Heart right ventricle (tissue), 16 donors: ENCODE measurements at places on chromosomes 12 and 14. TPM values are rescaled to one million over a fixed set of nuclear protein-coding genes. Genes with fewer than 3 reads are reported as not detected.

Gene PCED1B
- 0.85 TPM for total RNA-seq

Gene HOXC4
- 0.22 TPM for total RNA-seq

Gene GALNT9
- not detected for total RNA-seq

Gene RPGRIP1
- 0.85 TPM for total RNA-seq

Gene GPRC5D
- total RNA-seq, result not detected

Gene TCL1B
- not detected for total RNA-seq

Gene RTL1
- total RNA-seq, result not detected

DNA sequence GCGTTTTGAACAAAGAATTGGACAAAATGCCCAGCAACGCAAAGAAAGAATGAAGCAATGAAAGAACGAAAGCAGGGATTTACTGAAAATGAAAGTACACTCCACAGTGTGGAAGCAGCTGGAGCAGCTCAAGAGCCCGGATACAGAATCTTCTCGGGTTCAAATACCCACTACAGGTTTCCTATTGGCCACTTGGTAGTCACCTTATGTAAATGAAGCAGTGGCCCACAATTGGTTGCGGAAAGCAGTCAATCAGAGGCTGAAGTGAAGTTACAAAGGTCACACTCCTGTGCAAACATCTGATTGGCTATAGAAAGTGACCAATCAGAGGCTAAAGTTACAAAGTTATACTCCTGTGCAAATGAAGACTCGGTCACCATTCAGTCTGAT lies 15.0 kb upstream of the PPP1R13B start:
- H3K4me1 ChIP-seq, result peaks cover 11% of the 10 kb centered on the region
- H3K27me3 ChIP-seq, result no peaks in the 10 kb centered on the region
- H3K4me3 ChIP-seq, result no peak overlapping the region
- no peaks in the 10 kb centered on the region for H3K36me3 ChIP-seq
- DNase-seq, result no peak

DNA sequence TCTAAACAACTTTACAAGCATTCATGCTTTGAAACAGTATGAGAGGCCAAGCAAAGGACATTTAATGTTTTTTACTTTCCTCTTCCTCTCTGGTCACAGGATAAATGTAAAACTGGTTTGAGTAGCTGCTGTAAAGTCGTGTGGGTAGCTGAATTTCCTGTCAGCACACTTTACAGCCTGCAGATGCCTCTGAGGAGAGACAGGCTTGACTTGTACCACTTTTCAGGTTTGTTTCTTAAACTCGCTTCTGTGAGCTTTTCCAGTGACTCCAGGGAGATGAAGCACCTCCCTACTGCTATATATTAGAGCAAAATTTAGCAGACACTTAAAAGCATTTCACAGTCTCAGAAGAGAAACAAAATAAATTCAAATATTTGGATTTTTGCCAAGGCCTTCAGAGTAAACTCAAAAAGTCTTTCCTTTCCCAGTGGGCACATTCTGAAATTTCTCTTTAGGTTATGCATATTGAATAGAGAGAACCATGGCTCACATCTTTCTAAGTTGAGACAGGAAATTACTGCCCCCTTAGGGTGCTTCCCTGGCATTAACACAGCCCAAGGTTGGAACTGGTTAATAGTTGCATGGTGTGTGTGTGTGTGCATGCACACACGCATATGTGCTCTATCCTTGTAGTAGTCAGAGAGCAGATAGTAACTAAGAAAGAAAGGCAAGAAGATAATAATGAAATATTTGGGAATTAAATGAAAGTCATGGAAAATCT lies 557.3 kb upstream of the MIS18BP1 start:
- H3K36me3 ChIP-seq, result no peaks in the 10 kb centered on the region
- H3K27ac ChIP-seq, result no peak overlapping the region
- no peak overlapping the region for H3K4me3 ChIP-seq
- H3K4me1 ChIP-seq, result no peaks in the 10 kb centered on the region

DNA sequence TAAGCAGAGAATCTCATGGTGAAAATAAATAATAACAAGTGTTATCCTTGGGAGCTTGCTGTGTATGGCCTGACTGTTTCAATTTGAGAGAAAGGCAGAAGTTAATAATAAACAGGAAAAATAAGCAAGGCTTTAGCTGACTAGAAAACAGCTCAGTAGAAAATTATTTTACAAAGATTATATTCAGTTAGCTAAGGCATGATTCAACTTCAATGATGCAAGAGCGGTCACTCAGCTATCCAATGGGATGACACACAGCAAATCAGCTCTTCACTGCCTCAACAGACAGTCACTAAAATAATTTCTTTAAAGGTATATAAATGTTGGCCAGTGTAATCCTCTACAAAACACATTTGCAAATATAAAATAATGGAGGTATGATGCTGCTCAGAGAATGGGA lies 18.6 kb downstream of the GSTZ1 start:
- H3K4me1 ChIP-seq, result no peaks in the 10 kb centered on the region
- H3K27me3 ChIP-seq, result no peaks in the 10 kb centered on the region
- H3K4me3 ChIP-seq, result no peak overlapping the region

GRCh38 chr14:80867798-80868197 lies 73.7 kb downstream of the CEP128 start:
- H3K27me3 ChIP-seq, result no peaks in the 10 kb centered on the region
- no peaks in the 10 kb centered on the region for H3K4me1 ChIP-seq
- H3K27ac ChIP-seq, result no peak overlapping the region
- no peak for DNase-seq

DNA sequence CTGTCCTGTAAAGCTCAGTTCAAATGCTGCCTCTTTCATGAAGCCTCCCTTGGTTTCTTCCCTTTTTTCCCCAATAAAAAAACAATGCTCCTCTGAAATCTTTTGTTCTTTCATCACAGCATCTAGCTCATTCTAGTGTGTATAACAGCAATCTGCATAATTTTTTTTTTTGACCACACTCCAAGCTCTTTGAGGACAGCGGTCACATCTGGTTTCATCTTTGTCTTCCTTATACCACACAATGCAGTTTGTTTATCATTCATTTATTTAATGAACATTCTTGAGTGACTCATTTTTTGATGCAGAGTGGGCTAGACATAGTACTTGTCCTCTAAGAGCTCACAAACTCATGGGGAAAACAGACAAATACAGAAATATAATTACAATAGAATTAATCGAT lies 7.3 kb downstream of the GNG2 start:
- H3K27me3 ChIP-seq, result peaks cover 5% of the 10 kb centered on the region
- no peaks in the 10 kb centered on the region for H3K4me1 ChIP-seq
- H3K36me3 ChIP-seq, result no peaks in the 10 kb centered on the region
- no peak overlapping the region for H3K4me3 ChIP-seq
- no peak overlapping the region for H3K27ac ChIP-seq

GRCh38 chr12:90235642-90236041 lies 527.0 kb upstream of the ATP2B1 start:
- no peak for DNase-seq
- H3K4me1 ChIP-seq, result no peaks in the 10 kb centered on the region
- H3K27ac ChIP-seq, result no peak overlapping the region

- DNase-seq, result no peak
- peaks cover 7% of the 10 kb centered on the region for H3K4me1 ChIP-seq
- no peaks in the 10 kb centered on the region for H3K36me3 ChIP-seq
- H3K27ac ChIP-seq, result no peak overlapping the region
- H3K27me3 ChIP-seq, result no peaks in the 10 kb centered on the region
Measured at GRCh38 chr12:120362516-120363273, 6.3 kb downstream of the MSI1 start.

DNA sequence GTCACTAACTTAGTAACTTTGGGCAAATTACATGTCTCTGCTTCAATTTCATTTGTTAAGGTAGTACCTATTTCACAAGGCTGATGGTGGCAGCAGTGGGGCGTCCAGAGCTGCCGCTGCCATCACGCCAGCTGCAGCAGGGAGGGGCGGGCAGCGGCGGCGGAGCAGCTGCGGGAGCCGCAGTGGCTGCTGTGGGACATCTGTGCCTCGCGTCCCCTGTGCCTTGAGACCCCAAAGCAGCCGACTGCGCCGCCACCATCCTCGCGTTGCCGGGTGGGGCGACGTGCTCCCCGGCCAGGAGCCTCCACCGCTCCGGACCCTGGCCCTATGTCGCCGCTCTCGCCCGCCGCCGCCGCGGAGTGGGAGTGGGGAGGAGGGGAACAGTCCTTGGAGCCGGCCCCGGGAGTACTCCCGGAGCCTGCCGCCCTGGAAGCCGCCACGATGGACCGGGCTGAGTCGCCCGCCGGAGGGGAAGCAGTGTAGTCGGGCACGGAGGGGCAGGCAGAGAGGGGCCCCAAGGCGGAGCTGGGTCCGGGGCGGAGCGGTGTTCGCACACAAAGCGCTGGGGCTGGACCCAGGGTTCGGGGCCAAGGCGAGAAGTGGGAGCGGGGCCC lies 51.4 kb downstream of the A2M start:
- DNase-seq, result peak; percentile 61
- H3K27ac ChIP-seq, result peak overlapping the region; percentile 98
- H3K27me3 ChIP-seq, result no peaks in the 10 kb centered on the region
- peaks cover 21% of the 10 kb centered on the region for H3K4me1 ChIP-seq

DNA sequence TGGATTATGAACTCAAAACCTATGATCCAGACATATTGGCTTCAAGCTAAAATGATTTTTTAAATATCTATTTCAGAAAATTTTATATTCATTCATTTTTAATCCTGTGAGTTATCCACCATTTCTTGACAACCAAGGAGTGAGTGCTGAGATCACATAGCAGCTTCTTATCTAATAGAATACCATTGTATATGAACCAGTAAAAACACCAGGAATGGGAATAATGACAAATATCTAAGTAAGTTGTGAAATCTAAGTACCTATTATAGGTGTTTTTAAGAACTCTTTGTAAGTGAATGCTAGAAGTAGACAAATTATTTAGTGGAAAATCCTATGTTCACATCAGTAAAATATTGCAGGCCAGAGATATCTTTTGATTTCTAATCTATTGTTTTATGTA lies 8.2 kb downstream of the LUM start:
- H3K27me3 ChIP-seq, result no peaks in the 10 kb centered on the region
- H3K27ac ChIP-seq, result no peak overlapping the region
- DNase-seq, result no peak
- H3K36me3 ChIP-seq, result peaks cover 5% of the 10 kb centered on the region
- H3K4me1 ChIP-seq, result no peaks in the 10 kb centered on the region
- H3K4me3 ChIP-seq, result no peak overlapping the region

GRCh38 chr14:50425816-50426215 lies 29.1 kb upstream of the CDKL1 start:
- no peak for DNase-seq
- no peak overlapping the region for H3K4me3 ChIP-seq
- H3K36me3 ChIP-seq, result peaks cover 28% of the 10 kb centered on the region
- H3K27ac ChIP-seq, result no peak overlapping the region

DNA sequence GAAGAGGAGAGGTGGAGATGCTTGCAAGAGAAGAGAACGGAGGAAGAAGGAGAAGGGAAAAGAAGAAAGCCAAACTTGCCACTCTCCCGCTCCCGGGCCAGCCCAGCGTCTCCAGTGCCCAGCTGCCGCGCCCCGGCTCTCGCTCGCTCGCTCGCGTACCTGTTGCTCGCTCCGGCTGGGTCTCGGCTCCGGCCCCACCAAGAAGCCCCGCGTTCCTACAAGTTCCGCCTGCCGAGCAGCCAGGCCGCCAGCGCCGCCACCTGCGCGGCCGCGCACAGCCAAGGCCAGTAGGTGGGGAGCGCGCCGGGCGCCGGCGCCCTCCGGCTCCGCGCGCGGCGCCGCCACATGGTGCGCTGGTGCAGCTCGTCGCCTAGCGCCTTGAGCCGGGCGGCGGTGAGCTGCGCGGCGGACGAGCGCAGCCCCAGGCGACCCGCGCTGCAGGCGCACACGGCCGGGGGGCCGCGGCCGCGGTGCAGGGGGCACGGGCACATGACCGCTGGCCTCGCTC lies 370 bp downstream of the HRK start:
- peak overlapping the region; percentile 54 for H3K4me3 ChIP-seq
- no peaks in the 10 kb centered on the region for H3K36me3 ChIP-seq
- DNase-seq, result peak; percentile 10
- H3K27me3 ChIP-seq, result peaks cover 76% of the 10 kb centered on the region
- peaks cover 43% of the 10 kb centered on the region for H3K4me1 ChIP-seq
